Left forelimb (tissue), 1 donor: ENCODE measurements at places on chromosomes 7 and 10.
A peak's percentile ranks its signal among the peaks of the same experiment; 100 is the strongest.

GRCh38 chr7:32594965-32595490 lies 99.7 kb downstream of the AVL9 start:
- no peak for DNase-seq

- no peak for DNase-seq
These were observed 24.2 kb downstream of the PNLIPRP3 start for GRCh38 chr10:116451711-116452337.

- DNase-seq = peak; percentile 22
These were observed 28.8 kb upstream of the C10orf53 start for GRCh38 chr10:49650724-49651034.

GRCh38 chr7:83581667-83582435 lies 67.1 kb downstream of the SEMA3E start:
- DNase-seq = no peak

DNA sequence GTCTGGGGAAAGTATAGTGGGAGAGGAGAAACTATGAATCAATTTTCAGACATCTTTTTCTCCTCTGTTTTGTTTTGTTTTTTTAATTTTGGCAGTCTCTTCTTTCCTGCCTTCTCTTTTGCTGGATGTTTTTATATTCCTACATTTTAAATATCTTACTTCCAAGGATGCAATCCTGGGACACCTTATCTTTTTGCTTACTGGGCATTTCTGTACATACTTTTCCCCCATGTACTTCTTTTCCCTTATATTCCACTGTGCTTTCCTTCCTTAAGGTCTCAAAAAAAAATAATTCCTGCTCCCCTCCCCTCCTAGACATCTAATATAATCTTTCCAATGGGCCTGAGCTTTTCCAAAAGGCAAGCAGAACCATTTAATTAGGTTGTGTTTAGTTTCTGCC lies 701.1 kb downstream of the NRG3 start:
- DNase-seq = no peak

DNA sequence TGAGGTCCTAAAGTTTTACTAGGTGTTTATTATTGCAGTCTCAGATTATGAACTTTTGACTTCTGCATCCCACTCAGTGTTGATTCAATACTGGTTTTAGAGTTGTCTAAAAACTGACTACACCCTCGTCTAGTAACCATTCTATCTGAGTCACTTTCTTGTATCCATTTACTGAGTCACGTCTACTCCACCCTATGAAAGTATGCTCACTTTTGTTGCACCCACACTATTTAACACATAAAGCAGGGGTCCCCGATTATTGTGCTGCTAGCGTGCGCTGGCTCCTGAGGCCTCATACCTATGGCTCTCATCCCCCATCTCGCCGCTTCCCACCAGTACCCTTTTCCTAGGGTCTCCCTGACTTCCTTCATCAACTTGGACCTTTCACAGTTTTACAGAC lies 2.0 kb downstream of the SAMD9 start:
- no peak for DNase-seq

GRCh38 chr7:73431041-73431835 lies 2.3 kb upstream of the FZD9 start:
- DNase-seq = no peak

- no peak for DNase-seq
These were observed 62.9 kb upstream of the DOCK1 start for GRCh38 chr10:126842356-126842755.

DNA sequence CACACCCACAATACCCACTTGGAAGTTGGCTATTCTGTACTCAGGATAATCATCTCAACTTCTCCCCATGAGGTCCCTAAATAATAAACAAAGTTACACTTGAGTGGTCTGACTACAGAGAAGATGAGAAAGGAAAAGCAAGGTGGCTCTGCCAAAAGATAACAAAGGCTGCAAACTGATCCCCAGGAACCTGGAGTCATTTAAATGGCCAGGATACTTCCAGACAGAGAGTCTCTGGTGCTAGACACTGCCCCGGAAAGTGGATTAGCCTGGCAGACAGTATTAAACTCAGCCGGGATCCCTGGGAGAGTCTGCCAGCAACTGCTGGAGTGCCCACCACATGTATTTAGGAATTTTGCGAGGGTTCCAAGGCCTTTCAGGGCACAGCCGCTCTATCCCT lies 93.7 kb downstream of the DGKI start:
- no peak for DNase-seq

- peak; percentile 58 for DNase-seq
These were observed 41.1 kb downstream of the RASGEF1A start for GRCh38 chr10:43225787-43226153.

- no peak for DNase-seq
These were observed 26.5 kb downstream of the SNX8 start for GRCh38 chr7:2287745-2288144.

GRCh38 chr10:65194555-65194954 lies 1673.4 kb downstream of the REEP3 start:
- DNase-seq = no peak
